Activated naive CD4-positive, alpha-beta T cell treated with anti-CD3 and anti-CD28 coated beads, Interleukin-2, amount 50 U/mL, for 72 hours (primary cell): ENCODE measurements at places on chromosomes 6 and 20.

- DNase-seq: peak; percentile 11
Measured at GRCh38 chr6:43980004-43980795, 147.1 kb downstream of the MRPL14 start.

GRCh38 chr6:144338951-144339700, 54.0 kb downstream of the UTRN start:
- no peak for DNase-seq

DNA sequence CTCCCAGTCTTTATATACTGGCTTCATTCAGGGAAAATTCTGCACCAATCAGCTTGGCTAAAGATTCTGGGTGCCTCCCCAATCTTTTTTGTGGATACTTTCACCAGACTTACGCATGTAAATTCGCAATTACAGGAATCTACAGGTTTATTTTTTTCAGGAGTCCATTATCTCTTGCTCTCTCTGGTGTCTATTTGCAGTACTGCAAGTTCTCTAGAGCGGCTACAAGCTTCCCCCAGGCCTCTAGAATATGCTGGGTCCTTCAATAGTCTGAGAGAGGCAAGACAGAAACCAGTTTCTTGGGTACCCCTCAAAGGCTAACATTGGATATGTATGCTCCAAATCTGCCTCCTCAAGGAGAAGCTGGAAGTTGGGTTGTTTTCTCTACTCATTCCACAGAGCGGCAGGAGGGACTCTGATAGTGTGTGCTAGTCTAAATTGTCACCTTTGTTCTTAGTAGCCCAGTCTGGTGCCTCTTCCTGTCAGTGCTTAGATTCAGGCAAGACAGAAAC, 58.5 kb downstream of the SUN5 start:
- no peak for DNase-seq

- DNase-seq: no peak
Measured at GRCh38 chr6:36539814-36540568, 7.3 kb downstream of the STK38 start.

DNA sequence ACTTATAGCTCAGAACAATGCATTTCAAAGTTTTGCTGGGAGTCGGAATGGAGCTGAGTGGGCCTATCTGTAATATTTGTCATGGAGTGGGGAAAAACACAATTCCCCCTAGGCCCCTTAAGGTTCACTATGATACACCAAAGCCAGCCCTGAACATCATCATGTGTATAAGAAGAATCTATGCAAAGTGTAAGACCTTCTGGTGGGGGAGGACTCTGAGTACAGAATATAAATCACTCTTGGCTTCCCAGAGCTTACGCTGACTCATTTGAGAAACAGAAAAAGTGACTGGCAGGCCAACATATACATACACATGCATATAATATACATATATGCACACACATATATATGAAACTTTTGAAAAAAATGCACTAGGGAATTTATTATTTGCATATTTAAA, 54.1 kb upstream of the UBR2 start:
- DNase-seq: no peak

- DNase-seq: no peak
Measured at GRCh38 chr6:155881826-155882526, 426.3 kb upstream of the NOX3 start.

GRCh38 chr6:111829581-111829980, 43.7 kb downstream of the FYN start:
- no peak for DNase-seq

DNA sequence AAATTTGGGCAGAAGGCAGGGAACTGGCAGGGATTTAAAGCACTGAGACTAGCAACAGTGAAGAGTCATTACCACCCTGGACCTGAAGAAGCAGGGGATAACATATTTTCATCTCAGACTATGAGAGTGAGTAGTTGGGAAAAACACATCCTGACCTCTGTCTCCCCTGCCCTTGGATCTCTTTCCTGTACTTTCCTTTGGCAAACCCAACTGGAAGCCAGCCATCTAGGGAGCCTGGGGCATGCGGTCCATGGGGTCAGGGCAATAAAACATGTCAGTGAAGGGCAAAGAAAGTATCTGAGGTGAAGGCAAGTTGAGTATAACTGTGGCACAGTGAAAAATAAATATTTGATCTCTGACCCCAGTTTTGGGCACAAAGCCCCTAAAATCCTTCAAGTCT, 698.2 kb downstream of the DOK5 start:
- DNase-seq: no peak

GRCh38 chr6:138509371-138509770, 10.1 kb upstream of the NHSL1 start:
- DNase-seq: no peak
